Endothelial cell of coronary artery (primary cell): ENCODE measurements at places on chromosomes 11 and 22. TPM values are rescaled to one million over a fixed set of nuclear protein-coding genes. Genes with fewer than 3 reads are reported as not detected.

EP300 gene
- 30.4 and 47.3 TPM in 2 replicates for total RNA-seq

GGTLC3 gene
- total RNA-seq, result not detected in 2 replicates

SPTBN2 gene
- 21.5 and 53.8 TPM in 2 replicates for total RNA-seq

OR10D3 gene
- not detected in 2 replicates for total RNA-seq

KCNQ1OT1 gene
- 0.81 and 1.9 TPM in 2 replicates for total RNA-seq

OR2D2 gene
- 0.47 and 0.54 TPM in 2 replicates for total RNA-seq

MMP10 gene
- 3.2 and 11.1 TPM in 2 replicates for total RNA-seq

LRRC10B gene
- total RNA-seq, result not detected in 2 replicates

KRTAP5-11 gene
- not detected in 2 replicates for total RNA-seq

LDHAL6A gene
- total RNA-seq, result not detected in 2 replicates

KCNQ1 gene
- total RNA-seq, result 0.09 TPM in 1 of 2 replicates, not detected in the other

VSIG10L2 gene
- total RNA-seq, result not detected in 2 replicates

FAM111B gene
- total RNA-seq, result 6.3 and 12.1 TPM in 2 replicates

CCDC81 gene
- total RNA-seq, result 0.72 and 4.0 TPM in 2 replicates
